ENCODE measurements at places on chromosomes 13 and 19.

DNA sequence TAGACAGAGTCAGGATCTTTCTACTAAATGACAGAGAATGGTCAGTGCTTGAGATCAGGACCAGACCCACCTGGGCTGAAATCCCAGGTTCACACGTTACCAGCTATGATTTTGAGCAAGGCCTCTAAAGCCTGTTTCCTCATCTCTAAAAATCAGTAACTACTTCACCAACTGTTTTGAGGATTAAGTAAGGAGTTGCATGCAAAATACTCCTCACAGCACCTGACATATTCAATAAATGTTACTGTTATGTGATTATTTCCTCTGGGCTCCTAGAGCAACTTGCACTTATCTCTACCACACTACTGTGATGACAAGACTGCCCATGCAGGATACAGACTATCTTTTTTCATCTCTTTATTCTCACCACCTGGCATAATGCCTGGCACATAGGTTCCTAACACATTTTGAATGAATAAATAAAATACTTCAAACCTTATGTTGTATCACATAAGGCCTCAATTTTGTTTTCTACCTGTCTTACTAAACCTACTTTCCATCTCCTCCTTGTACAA lies 1.8 kb downstream of the KATNAL1 start:
- no peak for DNase-seq

GRCh38 chr13:58480061-58480460 lies 848.5 kb downstream of the PCDH17 start:
- DNase-seq, result no peak

GRCh38 chr13:101262306-101262705 lies 154.0 kb downstream of the NALCN start:
- no peak for DNase-seq

- DNase-seq, result no peak
Measured at GRCh38 chr19:3580156-3580934, 4.9 kb upstream of the GIPC3 start.

- DNase-seq, result no peak
Measured at GRCh38 chr19:12924621-12925310, 5.7 kb upstream of the SYCE2 start.

GRCh38 chr19:46919324-46919723 lies 58.5 kb downstream of the ARHGAP35 start:
- no peak for DNase-seq

DNA sequence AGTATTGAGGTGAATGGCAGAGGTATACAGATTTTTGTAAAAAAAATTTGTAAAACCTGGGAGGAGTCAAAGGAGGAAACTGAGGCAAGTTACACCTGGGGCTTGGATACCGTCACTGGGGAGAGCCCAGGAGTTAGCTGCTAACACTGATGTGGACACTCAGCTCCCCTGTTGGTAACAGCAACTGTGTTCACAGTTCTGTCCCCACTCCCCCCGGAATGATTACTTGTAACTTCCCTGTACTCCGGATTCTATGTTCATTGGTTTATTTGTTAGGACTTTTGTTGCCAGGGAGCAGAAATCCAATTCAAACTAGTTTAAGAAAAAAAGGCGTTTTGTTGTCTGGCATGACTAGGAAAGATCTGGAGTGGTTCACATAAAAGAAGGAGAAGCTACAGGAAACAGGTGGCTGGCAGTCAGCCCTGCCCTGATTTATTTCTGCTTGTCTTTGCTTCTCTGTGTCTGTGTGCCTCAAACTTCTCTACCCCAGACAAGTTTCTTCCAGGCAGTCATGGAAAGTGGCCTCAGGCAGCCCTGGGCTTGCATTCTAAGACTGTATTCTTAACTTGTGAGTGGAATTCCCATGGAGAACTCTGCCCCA lies 2.3 kb upstream of the GPR12 start:
- no peak for DNase-seq

GRCh38 chr19:9914001-9914314 lies 22.4 kb downstream of the OLFM2 start:
- no peak for DNase-seq

DNA sequence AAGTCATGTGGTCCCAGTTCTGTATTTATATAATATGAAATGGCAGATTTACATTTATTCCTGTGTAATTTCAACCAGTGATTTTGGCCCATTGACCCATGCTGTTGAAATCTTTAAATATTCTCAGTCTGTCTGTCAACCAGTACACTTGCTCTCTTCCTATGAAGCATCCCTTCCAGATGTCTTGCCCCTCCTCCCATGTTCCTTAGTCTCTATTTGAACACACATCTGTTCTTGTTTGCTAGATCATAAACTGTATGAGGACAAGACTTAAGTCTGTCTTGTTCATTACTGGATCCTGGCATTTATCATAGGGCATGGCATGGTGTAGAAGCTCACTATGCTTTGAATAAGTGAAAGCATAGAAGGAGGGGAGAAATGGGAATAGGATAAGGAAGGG lies 34.9 kb downstream of the STARD13 start:
- no peak for DNase-seq

DNA sequence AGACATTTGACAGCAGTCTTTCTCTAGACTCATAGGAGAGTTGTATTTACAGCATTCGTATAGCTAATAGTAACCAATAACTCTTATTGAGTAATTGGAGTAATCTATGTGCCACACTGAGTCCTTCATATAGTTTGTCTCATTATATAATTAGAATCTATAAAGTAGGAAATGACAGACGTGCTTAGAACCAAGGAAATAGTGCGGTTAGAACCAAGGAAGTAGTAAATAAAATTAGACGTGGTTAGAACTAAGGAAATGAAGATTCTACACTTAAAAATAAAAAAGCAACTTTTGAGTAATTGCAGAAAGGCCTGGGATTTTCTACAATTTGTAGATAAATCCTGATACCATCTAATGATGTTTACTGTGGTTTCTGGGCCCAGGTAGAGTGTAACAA lies 107.8 kb upstream of the TNFSF11 start:
- no peak for DNase-seq

DNA sequence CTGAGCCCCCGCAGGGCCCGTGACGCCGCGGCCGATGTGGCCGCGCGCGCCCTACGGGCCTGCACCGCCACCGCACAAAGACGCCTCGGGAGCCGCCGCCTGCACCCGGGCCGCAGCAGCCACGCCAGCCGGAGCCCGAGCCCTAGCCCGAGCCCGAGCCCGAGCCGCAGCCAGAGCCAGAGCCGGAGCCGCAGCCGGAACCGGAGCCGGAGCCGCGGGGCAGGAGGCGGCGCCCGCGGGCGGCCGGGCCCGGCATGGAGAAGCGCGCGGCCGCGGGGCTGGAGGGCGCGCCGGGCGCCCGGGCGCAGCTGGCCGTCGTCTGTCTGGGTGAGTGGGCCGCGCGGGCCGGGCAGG lies 379 bp downstream of the LRP3 start:
- no peak for DNase-seq

DNA sequence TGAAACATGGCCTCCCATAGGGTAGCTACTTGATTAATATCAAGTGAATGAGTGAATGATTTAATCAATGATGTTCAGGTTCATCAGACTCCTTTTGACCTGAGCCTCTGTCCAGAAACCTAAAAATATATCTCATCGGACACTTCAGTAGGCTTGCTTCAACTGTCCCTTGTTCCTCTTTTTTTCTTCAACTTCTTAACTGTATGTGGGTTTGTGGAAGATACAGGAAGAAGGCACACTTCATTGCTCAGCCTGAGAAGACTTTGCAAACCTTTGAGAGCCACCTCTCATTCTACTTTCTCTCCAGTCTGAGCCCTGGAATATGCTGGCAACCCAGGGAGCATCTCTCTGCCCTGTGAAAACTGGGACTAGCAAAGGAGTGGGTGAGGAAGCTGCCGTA lies 557.0 kb downstream of the FGF9 start:
- DNase-seq, result no peak

- no peak for DNase-seq
Measured at GRCh38 chr19:44587963-44588770, 25.2 kb upstream of the IGSF23 start.

DNA sequence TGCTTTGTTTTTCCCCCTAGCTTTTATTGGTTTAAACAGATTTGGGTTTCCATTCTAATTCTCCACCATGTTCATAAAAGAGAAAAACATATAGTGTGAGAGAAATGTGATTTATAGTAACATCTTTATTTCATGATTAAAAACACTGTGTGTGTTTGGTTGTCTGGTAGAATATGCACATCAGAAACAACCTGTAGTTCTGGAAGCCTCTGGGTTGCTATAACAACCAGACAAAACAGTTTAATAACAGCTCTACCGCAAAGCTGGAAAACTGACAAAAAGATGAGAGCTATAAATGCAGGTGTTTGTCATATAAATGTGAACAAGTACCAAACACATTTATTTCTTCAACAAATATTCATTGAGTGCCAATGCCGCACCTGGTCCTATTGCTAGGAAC lies 9.8 kb downstream of the KBTBD6 start:
- DNase-seq, result no peak

GRCh38 chr19:38718747-38719543 lies 25.3 kb downstream of the CAPN12 start:
- no peak for DNase-seq

- no peak for DNase-seq
Measured at GRCh38 chr13:52931131-52931530, 82.7 kb upstream of the PCDH8 start.

DNA sequence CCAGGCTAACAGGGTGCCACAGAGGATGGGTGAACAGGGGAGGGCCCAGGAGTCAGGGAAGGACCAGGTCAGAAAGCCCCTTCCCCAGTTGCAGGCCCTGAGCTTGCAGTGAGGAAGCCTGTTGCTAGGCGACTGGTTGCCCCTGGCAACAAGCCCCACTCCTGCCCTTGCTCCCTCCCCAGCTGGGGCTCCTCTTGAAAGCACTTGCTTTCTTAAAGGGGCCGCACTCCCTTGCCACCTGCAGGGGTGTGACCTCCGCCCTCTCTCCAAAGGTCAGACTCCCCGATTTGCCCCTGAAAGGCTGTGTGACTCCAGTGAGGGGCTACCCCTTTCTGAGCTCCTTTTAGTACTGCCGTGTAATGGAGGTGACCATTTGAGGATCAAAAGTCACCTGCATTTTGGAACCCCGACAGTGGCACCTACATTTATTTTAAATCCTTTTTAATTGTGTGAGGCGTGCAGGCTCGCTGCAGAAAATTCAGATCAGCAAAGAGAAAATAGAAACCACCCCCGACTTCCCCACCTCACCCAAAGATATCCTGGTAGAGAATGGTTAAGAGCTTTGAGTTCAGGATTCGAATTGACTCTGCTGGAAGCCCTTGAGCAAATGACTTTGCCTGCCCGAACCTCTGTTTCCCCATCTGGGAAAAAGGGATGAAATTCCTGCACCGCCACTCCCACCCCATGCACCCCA lies 4.8 kb downstream of the FCHO1 start:
- DNase-seq, result peak; percentile 22

DNA sequence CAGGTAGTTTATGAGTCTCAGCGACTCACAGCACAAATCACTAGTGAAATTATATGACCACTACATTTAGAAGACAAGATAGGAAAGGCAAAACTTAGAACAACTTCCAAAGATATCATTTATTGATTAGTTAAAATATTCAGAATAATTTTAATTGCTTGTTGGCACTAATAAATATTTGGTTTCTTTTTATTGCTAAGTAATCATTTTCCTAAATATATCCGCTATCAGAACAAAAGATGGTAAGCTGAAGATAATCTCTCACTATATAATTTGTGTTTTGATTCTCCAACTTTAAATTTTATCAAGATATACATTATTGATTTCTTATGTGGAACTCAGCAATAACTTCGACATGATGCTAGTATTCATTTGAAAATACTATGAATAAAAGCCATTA lies 248.5 kb downstream of the DIAPH3 start:
- DNase-seq, result no peak

DNA sequence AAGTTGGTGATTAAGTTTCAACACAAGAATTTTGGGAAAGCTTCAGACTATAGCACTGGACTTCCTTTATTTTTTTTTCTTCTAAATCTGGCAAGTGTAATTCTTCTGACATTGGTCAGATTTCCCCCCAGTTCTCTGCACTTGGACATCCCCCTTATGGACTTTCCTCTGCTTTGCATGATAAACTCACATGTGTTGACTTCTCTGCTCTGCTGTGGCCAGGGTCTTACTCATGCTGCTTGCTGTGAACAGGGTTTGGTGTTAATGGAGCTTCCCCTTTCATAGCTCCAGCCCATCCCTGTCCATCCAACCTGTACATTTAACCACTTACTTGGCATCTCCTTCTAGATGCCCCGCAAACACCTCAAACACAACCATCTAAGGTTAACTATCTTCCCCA lies 70.5 kb upstream of the SPATA13 start:
- no peak for DNase-seq

- no peak for DNase-seq
Measured at GRCh38 chr13:38265132-38265497, 84.5 kb upstream of the UFM1 start.

DNA sequence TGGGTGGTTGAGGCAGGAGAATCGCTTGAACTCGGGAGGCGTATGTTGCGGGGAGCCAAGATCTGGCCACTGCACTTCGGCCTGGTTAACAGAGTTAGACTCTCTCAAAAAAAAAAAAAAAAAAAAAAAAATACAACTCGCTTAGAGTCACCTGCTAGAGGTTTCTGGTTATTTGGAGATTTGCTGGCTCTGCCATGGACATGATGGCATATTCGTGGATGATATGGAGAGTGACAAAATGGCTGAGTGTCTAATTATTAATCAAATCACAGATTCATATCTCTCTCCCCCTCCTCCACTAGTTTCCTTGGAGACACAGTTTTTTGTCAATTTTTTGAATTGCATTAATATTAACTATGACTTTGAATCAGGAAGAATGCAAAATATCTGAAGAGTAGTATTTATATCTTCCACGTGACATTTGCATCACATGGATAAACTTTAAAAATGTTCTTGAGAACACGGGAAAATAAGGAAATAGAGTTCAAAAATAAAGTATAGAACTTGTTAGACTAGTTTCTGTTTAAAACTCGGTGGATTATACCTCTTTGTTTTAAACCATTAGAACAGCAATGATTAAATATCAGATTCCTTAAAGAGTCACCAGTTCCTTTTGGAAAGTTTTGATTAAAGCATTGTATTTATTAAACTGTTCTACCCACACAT lies 47.8 kb downstream of the KLF5 start:
- DNase-seq, result no peak

DNA sequence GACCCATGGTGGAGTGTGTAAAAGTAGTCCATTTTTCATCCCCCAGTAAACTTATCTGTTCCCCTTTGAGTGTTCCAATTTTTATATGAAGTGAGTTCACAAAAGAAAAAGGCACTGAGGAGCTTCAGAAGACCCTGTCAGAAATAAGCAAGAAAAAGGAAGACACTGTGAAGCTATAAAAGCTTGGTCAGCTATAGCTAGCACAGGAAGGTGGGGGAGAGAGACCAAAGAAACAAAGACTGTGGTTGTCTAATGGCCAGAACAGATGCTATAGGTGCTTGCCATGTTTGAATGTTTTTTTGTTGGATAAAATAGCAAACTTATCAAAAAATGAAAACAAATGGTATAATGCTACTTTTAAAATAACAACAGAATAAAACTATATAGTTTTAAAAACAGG lies 46.5 kb downstream of the RCBTB2 start:
- DNase-seq, result no peak

DNA sequence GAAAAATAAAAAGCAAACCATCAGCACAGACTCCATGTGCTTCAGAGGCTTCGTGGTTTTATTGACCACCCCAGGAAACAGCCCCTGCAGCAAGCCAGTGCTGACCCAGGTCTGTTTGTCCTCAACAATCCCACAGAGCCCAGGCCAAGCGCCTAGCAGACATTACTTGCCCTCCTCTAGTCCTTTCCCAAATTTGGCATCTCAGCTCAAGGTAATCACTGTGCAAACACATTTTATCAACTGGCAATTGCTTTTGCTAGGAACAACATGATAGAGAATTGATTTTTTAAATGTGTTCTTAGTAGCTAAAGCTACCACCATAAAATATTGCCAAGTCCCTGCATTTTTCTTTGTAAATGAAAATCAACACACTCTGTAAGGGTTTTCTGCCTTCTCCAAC lies 121.8 kb downstream of the STOML3 start:
- no peak for DNase-seq

- DNase-seq, result no peak
Measured at GRCh38 chr13:42615691-42616090, 41.7 kb downstream of the TNFSF11 start.
